NCI-H2107 (cell line): ENCODE measurements at places on chromosomes 16 and 17.

DNA sequence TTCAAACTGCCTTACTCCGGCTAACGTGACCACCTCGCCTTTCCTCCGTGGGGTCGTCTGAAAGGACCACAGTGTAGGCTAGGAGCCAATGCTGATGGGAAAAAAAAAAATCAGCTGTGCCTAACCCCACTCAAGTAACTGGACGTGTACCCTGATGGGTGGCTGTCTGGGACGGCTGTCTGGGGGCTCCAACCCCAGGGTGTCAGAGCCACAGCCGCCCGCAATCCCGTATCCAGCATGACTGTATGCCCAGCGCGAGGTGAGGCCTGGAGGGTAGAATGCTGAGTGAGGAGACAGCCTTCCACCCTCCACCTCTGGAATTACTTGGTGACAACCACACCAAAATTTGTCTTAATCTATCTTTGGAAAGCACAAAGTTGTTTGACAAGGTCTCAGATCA lies 2.8 kb downstream of the CSNK1D start:
- no peak for DNase-seq

DNA sequence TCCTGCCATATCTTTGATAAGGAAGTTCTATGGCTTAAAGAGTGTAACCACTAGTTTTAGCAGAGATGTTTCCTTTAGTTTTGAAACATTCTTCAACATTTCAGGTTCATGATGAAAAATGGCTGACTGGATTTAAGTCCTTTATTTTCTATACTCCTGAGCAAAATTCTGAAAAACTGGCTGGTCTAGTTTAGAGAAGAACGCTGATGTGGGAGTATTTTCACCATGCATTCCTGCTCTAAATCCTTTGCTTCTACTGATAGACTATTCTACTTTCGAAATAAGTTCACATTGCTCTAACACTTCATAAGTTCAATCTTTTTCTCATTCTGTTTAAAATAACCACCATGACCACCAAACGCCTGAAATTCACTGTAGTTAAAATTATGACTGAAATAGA lies 281.9 kb downstream of the FTO start:
- no peak for DNase-seq

GRCh38 chr17:78665387-78665951 lies 88.3 kb upstream of the DNAH17 start:
- no peak for DNase-seq

DNA sequence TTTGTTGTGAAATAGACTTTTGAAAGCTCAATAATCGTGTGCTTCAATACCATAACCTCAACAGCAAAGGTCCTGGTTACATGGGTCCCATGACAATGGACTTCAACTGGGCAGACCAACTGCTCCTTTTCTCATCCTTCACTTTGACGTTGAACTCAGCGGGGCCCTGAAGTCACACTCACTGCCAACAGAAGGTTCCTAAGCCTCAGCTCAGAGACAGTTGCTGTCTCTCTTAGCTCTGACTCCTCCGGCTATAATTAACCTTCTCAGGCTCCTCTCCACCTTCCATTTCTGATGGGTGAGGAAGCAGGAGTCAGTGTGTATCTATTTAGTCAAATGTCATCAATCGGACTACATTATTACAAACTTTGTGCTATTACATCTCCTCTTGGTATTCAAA lies 23.8 kb downstream of the MPP3 start:
- no peak for DNase-seq

GRCh38 chr17:34368946-34369500 lies 6.0 kb upstream of the CCL1 start:
- no peak for DNase-seq

DNA sequence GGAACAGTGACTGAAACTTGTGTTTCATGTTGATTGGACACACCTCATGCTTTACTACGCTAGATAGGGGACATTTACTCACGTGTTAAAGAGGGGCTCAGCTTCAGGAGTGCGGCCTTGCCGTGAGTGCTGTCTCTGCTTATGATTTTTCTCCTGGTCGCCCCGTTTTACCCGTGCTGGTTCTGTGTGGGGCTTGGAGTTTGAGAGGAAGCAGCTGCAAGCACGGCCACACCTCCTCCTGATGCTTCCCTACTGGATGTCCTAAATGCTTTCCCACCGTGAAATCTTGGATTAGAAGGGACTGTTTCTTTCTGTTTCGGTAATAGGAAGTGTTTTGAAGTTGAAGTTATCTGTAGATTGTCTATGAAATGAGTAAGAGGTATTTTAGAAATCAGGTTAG lies 54.0 kb upstream of the ZNF750 start:
- no peak for DNase-seq

DNA sequence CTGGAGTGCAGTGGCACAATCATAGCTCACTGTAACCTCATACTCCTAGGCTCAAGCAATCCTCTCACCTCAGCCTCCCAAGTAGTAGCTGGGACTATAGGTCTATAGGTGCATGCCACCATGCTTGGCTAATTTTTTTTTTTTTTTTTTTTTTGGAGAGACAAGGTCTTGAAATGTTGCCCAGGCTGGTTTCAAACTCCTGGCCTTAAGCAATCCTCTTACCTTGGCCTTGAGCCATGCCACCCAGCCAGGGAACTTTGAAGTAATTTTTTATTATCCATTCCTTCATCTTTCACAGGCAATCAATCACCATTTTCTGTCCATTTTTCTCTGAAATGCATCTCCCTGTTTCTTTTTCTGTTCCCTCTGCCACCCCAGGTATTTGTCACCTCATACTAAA lies 6.3 kb upstream of the PSMD7 start:
- no peak for DNase-seq

- no peak for DNase-seq
These were observed 23.6 kb upstream of the DNAI2 start for GRCh38 chr17:74250324-74250995.

DNA sequence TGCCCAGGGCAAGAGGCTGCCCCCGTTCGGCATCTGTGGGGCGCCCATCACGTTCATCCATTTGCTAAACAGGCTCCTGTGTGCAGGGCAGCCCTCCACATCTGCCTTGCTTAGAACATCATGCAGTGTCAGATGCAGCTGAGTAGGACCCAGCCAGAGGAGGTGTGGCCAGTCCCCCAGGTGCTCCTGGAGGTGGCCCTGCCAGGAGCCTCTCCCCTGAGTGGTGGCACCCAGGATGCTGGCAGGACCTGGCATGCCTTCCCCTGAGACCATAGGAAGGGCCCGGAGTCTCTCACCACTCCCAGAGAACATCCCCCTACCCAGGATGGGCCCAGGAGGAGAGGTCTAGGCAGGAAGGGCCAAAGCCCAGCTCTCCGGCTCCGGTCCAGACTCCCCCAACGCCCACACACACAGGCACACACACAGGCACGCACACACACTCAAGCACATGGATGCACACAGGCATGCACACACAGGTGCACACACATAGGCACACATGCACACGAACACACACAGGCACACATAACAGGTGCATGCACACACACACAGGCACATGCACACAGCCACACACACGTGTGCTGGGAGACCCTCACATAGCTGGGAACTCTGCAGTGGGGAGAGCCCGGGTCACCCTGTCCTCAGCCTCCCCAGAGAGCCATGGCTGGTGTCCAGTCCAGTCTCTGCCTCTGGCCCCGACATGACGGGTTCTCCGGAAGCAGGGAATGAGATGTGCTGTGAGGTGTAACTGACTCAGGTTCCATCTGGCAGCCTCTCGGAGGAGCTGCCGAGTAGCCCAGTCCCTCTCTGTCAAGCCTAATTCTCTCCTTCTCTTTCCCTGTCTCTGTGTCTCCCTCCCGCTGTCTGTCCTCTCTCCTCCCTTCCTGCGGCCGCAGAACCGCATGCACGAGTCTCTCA lies 74.6 kb downstream of the AMFR start:
- DNase-seq, result no peak

- no peak for DNase-seq
These were observed 22.0 kb downstream of the KPNA2 start for GRCh38 chr17:68057531-68057952.

GRCh38 chr16:28293601-28293960 lies 1.3 kb downstream of the SBK1 start:
- DNase-seq, result no peak
